Amygdala (tissue), 56 donors: ENCODE measurements at places on chromosomes 5 and 9.

DNA sequence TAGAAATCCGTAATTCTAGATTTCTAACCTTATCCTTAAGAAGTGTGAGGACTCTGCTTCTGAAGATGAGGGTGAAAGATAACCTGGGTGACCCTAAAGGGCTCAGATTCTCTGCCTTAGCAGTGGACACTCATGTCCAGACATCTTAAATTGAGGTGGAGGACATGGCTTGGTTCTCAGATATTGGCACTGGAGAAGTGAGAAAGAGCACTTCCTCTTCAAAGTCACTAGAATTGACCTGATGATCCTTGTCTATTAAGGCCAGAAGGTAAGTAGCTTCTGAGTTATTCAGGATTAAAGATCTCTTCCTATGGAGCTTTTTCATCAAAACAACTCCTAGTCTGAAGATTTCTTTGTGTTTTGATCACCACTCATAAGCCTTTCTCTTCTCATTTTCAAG is 54.8 kb downstream of the C9 start:
- DNase-seq: no peak

- DNase-seq: no peak
These were observed 53.9 kb upstream of the RORB start for GRCh38 chr9:74443036-74443750.

DNA sequence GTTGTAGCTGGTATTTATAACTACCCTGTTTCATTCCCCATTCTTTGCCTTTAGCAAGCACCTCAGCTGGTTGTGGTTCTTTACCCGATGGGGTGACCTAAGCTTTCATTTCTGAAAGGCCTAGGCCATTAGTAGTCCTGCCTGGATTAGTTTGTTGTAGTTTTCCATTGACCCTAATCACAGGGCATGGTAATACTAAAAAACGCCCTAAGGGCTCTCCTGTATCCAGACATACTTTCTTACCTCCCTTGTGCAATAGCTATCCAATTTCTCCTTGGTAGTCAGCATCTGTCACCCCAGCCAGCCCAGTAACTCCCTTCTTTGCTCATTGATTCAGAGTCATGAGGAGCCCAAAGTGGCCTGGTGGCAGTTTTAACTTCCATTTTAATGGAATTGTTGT is 24.0 kb downstream of the TMOD1 start:
- no peak for DNase-seq

DNA sequence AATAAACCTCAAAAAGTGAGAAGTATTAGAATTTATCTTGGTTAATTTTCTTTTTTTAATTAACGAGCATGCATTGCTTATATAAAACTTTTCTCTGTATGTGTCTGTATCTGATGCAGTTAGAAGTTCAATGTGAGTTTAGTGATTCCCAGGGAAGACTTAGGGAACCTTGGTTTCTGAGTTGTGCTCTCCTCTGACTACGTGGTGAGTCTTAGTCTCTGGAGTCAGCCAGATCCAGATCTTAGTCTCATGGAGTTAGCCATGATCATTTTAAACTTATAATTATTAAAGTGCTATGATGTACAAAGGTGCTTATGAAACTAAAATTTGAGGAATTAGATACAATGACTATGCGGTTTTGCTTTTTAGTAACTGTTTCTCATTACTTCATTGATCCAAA is 285.3 kb upstream of the DMRT1 start:
- DNase-seq: no peak

DNA sequence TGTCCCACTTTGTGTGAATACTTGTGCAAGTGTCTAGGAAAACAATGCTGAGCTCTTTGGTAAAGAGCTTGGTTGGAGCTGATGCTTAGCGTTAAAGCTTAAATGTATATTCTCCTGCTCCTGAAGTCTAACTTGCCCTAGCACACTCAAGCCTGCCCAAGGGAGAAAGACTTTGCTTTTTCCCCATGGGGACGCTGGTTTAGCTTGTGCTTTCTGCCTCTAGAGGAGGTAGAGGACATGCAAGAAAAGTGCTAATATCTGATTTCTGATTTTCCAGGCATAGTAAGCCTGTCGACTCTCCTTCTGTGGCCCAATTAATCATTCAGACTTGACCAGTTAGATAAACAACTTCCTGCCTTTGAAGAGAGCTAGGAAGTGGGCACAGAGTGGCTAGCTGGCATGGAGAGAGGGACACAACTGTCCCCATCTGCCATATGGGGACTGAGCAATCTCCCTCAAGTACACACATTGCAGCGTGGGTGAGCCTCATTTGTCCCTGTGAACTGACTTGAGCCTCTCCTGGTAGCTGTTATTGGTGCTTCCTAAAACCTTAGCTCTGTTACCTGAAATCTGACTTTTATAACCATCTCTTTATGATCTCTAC is 348.4 kb downstream of the BRINP1 start:
- no peak for DNase-seq
